T-helper 1 cell (primary cell): ENCODE measurements at places on chromosomes 1 and 21.

DNA sequence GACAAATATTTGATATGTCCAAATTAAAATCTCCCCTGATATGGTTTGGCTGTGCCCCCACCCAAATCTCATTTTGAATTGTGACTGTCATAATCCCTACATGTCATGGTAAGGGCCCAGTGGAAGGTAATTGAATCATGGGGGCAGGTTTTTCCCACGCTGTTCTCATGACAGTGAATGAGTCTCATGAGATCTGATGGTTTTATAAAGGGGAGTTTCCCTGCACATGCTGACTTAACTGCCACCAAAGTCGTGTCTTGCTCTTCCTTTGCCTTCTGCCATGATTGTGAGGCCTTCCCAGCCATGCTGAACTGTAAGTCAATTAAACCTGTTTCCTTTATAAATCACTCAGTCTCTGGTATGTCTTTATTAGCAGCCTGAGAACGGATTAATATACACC is 207.0 kb downstream of the BARHL2 start:
- no peak for DNase-seq

- DNase-seq = no peak
Measured at GRCh38 chr1:209839875-209840546, 12.2 kb downstream of the UTP25 start.

DNA sequence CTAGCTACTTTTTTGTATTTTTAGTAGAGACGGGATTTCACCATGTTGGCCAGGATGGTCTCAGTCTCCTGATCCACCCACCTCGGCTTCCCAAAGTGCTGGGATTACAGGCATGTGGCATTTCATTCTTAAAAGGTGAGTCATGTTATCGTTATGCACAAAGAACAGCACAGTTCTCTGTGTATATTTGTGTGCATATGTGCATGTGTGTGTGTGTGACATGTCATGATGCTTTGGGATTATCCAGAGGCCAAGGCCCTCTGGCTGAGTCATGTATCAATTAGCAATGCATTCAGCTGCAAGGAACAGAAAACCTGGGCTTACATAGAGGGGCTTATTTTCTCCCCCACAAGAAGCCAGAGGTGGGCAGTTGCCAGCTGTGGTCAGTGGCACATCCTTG is 301.7 kb upstream of the KAZN start:
- DNase-seq = no peak

GRCh38 chr1:218817071-218817470 is 356.6 kb upstream of the LYPLAL1 start:
- no peak for DNase-seq

GRCh38 chr1:191739544-191739943 is 418.7 kb upstream of the RGS18 start:
- DNase-seq = no peak

DNA sequence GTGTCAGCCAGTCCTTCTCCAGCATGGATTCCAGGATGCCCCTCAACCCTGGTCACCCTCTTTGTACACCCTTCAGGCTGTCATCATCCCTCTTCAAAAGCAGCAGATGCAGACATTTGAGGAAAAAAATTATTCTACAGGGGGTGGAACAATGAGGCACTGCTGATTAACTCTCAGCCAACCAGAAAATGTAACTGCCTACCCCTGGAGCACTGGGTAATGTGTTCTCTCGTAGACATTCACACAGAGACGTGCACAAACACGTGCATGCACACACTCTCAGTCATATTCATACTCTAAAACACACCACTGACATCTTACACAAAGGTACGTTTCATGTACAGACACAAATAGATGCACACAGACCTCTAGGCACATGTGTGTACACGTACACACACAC is 175.4 kb downstream of the TRABD2B start:
- DNase-seq = no peak

- DNase-seq = no peak
Measured at GRCh38 chr1:61050541-61051442, 31.6 kb upstream of the NFIA start.

- no peak for DNase-seq
Measured at GRCh38 chr1:246265481-246265880, 241.6 kb downstream of the SMYD3 start.

DNA sequence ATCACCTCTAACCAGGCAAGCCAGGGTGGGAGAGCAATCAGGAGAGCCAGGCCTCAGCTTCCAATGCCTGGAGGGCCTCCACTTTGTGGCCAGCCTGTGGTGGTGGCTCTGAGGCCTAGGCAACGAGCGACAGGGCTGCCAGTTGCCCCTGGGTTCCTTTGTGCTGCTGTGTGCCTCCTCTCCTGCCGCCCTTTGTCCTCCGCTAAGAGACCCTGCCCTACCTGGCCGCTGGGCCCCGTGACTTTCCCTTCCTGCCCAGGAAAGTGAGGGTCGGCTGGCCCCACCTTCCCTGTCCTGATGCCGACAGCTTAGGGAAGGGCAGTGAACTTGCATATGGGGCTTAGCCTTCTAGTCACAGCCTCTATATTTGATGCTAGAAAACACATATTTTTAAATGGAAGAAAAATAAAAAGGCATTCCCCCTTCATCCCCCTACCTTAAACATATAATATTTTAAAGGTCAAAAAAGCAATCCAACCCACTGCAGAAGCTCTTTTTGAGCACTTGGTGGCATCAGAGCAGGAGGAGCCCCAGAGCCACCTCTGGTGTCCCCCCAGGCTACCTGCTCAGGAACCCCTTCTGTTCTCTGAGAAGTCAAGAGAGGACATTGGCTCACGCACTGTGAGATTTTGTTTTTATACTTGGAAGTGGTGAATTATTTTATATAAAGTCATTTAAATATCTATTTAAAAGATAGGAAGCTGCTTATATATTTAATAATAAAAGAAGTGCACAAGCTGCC is 19.8 kb downstream of the CSF1 start:
- DNase-seq = no peak

DNA sequence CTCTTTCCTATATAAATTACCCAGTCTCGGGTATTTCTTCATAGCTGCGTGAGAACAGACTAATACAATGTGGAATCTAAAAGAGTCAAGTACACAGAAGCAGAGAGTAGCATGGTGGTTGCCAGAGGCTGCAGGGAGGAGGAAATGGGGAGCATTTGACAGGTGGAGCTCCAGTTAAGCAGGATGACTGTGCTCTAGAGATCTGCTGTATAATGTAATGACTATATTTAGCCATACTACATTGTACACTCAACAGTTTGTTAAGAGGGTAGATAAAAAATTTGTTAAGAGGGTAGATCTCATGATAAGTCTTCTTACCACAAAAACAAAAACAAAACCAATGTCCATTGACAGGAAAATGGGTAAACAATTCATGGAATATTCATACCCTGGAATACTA is 82.1 kb downstream of the MT1HL1 start:
- no peak for DNase-seq

GRCh38 chr1:32082022-32082421 is 9.3 kb downstream of the TMEM39B start:
- DNase-seq = no peak

DNA sequence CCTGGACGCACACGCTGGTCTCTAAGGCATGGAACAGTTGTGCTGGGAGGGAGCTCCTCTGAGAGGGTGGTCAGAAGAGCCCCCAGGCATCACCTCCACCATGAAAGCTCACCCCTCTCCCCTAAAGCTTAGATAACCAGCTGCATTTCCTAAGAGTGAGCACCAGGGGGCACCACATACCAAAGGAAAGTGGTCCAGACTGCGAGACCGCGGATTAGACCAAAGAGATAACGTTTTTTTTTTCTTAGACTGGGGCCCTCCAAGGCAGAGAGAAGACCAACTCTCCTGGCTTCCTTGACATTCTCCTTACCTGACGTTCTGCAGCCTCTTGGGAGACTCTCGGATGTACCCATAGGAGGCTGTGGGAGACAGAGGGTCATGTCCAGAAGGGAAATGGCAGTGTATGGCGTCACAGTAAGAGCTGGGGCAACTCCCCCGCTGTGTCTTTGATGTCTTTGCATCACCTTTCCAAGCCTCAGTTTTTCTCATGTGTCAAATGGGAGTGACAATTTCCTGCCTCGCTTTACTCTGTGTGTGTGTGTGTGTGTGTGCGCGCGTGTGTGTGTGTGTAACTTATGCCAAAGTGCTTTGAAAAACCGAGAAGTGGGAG is 12.3 kb upstream of the IFNLR1 start:
- peak; percentile 70 for DNase-seq

DNA sequence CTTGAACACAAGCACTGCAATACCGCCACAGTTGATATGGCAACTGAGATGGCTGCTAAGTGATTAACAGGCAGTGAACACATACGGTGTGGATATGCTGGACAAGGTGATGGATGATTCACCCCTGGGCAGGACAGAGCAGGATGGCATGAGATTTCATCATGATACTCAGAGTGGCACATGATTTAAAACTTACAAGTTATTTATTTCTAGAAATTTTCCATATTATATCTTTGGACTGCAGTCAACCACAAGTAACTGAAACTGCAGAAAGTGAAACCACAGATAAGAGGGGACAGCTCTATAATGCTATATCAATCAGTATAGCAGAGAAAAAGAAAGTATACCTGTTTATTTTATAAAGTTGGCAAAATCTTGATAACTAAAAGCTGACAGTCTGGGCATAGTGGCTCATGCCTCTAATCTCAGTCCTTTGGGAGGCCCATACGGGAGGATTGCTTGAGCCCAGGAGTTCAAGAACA is 47.9 kb downstream of the PHACTR4 start:
- no peak for DNase-seq

DNA sequence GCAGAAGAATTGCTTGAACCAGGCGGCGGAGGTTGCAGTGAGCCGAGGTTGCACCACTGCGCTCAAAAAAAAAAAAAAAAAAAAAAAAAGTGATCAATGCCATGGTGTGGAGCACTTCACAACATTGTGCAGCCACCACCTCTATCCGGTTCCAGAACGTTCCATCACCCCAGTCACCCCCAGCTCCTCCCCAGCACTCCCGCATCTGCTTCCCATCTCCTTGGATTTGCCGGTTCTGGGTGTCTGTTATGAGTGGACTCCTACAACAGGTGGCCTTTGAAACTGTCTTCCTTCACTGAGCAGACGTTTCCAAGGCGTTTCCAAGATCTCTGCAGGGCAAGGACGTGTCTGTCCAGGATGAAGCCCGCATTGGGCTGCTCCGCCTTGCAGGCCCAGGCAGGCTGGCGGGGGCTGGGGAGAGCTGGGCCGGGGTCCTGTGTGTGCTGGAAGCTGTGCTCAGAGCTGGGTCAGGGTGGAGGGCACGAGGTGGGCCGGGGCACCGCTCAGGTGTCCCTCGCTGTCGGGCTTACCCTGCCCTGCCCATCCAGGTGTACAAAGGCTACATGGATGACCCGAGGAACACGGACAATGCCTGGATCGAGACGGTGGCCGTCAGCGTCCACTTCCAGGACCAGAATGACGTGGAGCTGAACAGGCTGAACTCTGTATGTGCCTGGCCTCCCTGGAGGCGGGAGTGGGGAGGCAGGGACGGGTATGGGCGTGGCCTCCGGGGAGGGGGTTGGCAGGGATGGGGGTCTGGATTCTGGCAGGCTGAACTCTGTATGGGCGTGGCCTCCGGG is 14.9 kb upstream of the LRRC3 start:
- no peak for DNase-seq

- DNase-seq = peak; percentile 51
Measured at GRCh38 chr1:229625071-229625914, 629 bp downstream of the TAF5L start.

DNA sequence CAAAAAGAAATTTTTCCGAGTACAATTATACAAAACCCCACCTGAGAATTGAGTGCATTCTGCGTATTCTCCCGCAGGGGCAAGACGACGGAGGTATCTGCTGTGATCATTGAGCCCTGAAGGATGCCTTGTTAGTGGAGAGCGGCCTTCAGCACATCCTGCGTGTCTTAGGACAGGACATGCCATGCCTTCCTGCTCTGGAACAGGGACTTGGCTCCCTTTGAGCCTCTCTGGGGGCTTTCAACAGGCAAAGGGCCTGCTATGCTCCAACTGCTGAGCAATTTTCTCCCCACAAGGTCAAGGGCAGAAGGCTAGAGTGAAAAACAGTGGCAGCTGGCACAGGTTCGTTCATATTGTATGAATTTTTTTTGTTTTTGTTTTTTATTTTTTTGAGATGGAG is 52.4 kb downstream of the TOR1AIP2 start:
- no peak for DNase-seq

DNA sequence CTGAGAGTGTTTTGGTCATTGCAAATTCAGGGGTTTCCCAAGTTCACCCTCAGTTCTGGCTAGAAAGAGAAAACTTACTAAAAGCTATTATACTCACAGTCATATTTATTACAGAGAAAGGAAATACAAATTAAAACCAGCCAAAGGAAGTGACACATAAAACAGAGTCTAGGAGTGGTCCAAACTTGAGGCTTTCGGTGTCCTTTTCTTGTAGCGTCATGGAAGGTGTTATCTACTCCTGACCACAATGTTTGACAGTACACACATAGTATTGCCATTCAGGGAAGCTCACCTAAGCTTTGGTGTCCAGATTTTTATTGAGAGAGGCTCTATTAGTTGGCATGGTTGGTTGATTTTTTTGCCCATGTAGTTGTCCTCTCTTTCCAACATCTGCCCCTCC is 59.0 kb downstream of the SLC35A3 start:
- DNase-seq = no peak

DNA sequence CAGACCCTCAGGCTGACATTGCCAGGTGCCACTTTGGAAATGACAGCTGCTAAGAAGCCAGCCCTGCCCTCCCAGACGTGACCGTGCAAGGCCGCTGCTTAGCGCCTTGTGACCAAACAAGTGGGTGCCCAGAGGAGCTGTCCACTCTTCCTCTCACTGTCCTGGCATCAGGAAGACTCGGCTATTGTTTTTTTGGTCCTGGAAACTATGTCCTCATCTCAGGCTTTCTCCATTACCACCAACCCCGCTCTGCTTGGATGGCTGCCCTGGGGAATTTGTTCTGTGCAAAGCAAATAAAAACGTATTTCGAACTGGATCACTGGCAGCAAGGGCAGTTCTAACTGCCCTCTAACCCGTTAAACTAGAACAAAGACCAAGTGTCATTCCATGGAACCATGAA is 13.7 kb upstream of the TENT5C start:
- no peak for DNase-seq

DNA sequence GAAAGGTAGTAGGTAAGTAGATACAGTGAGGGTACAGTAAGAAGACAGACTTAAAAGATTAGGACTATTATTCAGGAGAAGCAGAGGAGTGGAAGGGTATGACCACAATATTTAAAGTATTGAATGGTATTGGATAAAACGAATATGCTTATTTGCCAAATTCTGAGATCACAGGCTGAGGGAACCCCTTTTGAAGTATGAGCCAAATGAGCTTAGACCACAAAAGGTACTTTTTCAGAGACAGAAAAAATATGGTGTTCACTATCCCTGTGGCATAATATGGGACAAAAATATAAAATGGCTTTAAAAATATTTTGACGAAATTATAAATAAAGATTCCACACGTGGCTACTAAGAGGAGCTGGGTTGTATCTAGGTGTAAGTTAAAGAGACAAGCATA is 880 bp upstream of the MTF2 start:
- DNase-seq = no peak

GRCh38 chr1:82321794-82322193 is 521.1 kb downstream of the ADGRL2 start:
- DNase-seq = no peak
